ENCODE measurements at places on chromosomes 2 and 18.

GRCh38 chr2:37665604-37666362 lies 5.7 kb downstream of the CDC42EP3 start:
- DNase-seq = no peak

DNA sequence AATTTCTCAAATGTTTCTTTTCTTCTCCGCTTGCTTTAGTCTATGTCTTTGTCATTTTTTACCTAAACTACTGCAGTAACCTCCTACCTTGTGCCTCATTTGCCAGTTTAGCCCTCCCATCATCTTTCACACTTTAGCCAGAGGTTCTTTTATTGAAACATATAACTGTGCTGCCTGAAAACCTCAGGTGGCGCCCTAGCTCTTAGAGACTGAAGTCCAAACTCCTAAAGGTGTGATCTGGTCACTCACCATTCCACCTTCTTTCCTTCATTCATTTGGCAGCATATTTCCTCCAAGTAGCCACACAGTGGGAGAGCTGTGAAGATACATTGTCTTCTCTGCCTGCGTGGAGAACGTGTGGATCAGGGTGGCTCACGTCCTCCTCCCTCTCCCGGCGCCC lies 98.2 kb upstream of the MAPRE2 start:
- DNase-seq = no peak

GRCh38 chr2:21664083-21664482 lies 540.3 kb downstream of the TDRD15 start:
- no peak for DNase-seq

DNA sequence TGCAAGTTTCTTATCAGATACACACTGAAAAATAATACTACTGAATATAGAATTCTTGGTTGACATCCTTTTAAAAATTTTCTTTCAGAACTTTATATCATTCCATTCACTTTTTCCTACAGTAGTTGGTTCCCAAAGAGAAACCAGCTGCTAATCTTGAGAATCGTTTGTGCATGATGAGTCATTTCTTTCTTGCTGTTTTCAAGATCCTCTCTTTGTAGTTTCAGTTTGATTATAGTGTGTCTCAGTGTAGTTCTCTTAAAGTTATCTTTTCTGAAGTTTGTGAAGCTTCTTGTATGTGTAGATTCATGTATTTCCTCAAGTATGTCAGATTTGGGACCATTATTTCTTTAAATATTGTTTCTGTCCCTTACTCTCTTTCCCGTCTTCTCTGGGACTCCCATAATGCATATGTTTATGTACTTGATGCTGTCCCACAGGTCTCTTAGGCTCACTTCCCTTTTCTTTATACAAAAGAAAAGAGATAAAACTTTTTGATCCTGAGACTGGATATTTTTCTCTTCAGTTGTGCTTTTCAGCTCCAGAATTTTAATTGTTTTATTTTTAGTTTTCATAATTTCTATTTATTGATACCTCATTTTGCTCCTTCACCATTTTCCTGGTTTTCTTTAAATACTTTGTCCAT lies 801.0 kb downstream of the TDRD15 start:
- no peak for DNase-seq

DNA sequence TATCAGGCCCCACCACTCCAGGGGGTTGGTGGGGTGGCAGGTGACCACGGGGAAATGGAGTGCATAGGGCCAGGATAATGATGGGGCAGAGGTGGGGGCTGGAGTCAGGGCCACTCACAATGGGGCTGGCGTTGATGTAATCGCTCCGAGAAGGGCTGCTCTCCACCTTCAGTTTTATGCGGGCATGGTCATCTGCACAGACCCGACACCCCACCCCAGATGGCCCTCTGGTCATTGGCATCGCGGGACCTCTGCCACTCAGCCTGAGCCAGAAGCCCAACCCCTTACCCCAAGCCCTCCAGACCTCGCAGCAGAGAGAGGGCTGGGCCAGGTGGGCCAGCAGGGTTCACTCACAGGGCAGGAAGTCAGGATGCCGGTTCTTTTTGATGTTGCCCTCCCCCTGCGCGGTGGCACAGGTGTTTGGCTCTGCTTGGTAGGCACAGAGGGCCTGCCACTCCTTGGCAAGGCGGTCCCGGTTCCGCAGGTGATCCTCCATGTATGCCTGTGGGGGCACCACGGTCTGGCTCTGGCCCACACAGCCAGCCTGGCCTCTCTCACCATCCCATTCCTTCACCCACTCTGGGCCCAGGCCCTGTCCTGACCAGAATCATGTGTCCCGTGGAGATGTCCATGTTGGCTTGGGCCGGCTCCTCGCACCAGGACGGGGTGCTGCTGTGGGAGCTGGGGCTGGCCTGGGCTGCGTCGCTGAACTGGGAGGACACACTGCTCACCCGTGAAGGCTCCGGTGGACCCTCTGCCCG lies 12.4 kb downstream of the PTPRN start:
- DNase-seq = no peak

DNA sequence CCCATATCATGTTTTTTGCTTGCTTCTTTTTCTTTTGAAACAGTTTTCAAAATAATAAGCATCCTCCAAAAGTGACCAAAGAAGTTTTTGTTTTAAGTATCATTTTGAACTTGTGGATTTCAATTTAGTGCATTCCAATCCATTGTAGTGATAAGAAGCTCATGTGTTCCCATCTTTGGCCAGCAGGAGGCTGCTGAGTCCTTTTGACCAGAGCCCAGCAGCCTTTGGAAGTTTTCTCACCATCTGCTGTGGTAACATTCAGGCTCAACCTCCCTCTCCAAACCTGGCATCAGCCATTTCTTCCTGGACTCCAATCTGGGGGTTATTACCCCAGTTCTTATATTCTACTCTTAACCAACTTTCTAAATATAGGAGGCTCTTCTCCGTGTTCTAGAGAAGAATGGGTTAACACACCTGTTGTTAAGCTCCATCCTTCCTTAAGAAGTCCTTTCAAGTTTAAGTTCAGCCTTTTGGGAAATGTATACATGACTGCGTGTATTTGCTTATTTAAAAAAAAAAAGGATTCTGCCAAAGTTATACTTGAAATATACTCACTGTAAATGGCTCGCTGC lies 39.0 kb upstream of the MAL start:
- peak; percentile 37 for DNase-seq

DNA sequence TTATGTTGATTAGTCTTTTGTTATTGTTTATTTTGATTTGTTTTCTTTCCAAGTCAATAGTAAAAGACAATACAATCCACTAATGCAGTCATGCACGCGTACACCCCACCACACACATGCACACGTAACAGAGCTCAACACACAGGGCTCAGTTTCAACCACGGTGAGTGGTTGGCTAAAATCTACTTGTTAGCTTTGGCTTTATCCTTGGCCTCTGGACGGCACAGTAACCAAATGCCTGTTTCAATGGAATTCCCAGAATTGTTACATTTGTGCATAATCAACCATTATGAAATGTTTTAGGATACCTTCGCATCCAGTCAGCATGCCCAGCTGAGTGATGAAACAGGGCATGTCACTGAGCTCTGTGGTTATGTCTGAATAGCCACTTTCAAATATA lies 53.2 kb downstream of the NYAP2 start:
- no peak for DNase-seq

DNA sequence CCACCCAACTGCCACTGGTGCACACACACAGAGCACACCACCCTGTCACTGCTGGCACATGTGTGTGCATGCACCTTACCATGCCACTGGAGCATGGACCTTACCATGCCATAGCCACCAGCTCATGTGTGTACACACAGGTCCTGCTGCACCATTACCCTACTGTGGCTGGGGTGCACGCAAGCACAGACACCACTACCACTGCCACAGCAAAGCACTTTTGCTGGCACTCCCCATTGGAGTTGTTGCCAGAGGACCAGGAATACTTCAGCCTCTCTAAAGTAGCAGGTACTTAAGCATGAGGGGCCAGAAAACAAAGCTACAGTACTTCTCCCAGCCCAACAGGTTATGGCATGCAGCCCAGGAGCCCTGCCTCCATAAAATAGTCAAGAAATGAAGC lies 404.8 kb downstream of the MBD2 start:
- no peak for DNase-seq

DNA sequence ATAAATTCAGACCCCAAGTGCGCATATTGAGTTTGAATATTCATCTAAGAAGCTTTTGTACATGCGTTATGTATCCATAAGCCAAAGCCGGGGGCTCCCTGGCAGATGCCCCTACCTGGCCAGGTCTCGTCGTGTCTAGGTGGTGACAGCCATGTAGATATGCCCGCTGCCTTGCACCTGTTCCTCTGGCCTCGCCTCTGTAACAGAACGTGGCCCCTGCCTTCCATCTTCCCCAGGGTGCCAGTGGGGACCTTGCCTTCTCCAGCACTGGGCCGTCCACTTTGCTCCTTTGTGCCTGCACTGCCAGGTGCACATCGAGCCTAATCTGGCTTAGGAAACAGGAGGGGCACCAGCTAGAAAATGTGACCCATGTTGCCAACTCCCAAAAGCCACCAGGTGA lies 198.2 kb downstream of the AGAP1 start:
- no peak for DNase-seq

DNA sequence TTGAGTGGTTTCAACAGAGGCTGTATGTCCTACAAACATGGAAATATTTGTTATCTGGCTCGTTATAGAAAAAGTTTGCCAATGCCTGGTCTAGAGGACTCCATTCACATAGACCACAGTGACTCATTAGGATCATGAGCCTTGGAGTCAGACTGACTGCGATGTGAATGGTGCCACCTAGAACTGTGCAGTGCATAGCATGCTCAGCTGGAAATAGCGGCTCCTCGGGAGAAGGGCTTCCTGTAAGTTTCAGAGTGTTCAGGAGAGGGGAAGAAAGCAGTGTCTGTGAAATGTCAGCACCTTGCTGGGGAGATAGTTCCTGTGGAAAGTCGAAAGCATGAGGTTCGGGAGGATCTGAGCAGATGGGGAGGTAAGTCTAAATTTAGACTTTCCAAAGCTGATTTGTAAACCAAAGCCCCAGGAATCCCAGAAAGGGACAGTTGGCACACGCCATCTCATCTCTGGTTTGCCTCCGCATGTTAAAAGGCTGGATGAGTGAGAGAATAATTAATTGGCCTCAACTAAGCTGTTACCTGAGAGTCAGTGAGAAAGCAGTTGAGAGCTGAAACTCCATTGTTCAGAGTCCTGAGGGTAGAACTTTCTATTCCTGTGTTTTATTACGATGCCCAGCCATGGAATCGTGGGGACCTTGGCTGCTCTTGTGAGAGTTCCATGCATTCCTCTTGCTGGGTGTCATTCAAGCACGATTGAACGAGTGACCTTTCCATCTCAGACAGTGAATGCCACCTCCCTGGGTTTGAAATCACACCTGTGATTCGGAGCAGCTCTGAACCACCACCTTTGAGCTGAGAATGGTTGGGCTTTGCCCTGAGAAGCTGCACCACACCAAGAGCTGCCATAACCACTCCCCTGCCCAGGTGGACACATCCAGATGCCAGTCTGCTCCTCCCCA lies 99.5 kb downstream of the MAPK4 start:
- no peak for DNase-seq

DNA sequence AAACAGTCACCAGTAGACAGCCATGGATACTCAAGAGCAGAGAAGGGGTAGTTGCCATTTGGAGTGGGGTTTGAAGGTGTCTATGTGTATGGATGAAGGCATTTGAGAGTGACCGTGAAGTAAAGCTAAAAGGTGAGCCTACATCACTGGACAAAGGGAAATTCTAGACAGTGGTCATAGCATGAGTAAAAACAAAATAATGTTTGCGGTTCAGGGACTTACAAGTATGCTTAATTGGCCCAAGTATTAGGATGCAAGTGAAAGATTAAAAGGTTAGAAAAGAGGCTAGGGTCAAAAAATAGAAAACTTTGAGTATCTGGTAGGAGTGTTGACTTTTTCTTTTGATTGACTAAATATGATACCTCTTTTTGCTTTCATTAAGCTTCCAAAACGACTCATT lies 238.1 kb upstream of the SLC8A1 start:
- DNase-seq = no peak

DNA sequence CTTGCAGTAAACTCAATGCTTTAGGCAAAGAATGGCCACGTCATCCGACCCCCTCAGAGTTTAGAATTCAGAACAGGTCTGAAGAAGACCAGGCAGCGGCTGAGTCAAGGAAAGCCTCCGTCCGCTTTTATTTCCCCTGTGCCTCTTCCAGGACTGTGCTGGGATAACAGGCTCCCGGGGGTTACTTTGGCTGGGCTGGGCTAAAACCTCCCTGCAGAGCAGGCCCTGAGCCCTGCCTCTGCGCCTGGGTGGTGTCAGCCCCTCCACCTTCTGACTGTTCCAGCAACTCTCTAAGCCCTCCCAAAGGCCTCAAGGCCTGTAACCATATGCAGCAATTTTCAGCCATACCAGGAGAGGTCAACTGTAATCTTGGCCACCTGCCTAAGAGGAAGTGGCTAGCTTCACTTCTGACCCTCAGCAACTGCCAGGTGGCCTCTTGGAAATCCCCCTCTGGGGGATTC lies 166.5 kb downstream of the RPIA start:
- no peak for DNase-seq

- DNase-seq = peak; percentile 5
These were observed 11.1 kb downstream of the DHRS9 start for GRCh38 chr2:169080250-169081069.

GRCh38 chr18:48404716-48405507 lies 4.3 kb downstream of the ZBTB7C start:
- no peak for DNase-seq

DNA sequence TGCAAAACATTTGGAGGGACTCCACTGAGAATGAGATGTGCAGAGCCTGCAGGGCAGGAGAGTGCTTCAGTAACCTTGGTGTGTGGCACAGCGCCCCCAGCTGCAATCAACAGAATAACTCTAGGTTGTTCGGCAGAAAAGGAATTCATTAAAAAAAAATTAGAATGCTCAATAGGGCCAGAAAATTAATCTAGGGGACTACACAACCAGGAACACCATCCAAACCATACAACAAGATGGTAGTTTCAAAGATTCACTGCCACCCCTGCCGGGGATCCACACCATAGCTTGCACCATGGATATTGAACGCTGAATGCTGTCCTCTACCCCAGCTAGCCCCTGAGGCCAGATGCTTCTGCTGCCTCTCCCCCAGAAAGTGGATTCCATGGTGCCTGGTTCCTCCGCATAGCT lies 50.1 kb downstream of the THUMPD2 start:
- DNase-seq = no peak

DNA sequence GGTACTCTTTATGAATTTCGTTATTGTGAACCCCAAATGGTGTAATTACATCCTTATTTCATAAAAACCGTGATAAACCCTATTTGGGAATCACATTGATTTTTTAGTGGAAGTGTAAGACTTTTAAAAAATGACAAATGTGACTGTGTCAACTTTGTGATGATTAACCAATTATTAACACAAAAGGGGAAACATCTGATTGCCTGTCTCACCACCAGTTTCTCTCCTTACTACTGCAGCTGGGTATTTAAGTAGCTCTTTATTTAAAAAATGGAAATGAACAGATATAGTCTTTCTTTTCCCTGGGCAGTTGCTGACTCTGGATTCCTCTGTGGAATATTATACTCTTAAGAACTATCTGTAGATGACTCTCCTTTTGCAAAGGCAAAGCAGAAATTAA lies 11.6 kb upstream of the RPE start:
- no peak for DNase-seq

DNA sequence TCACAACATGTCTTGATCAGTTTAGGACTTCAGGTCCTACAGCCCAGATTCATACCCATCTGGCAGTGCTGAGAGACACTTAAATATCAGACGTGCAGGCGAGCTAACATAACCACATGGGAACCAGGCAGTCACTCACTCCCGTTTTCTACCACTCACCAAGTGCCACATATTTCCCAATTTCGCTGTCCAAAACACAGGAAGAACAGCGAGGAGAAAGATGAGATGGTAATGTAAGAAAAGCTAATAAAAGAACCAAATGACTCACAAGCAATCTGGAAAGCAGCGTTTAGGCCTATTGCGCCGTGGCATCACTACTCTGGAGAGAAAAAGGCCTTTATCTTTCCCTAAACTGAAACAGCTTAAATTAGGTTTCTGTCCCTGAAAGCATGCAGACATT lies 647.8 kb upstream of the SLC39A10 start:
- DNase-seq = no peak
